ENCODE measurements at places on chromosomes 12 and 14.

- no peaks in the 10 kb centered on the region for H3K27me3 ChIP-seq
- no peak overlapping the region for H3K4me3 ChIP-seq
- peaks cover 1% of the 10 kb centered on the region for H3K36me3 ChIP-seq
- H3K4me1 ChIP-seq: 0 out of 2 replicates have a peak, but pooled peaks cover 4% of the 10 kb centered on the region
- DNase-seq: no peak
Measured at GRCh38 chr14:91501951-91502930, 7.9 kb downstream of the PPP4R3A start.

GRCh38 chr12:55974308-55974730 lies 441 bp downstream of the RAB5B start:
- no peak overlapping the region for H3K27ac ChIP-seq
- DNase-seq: peak; percentile 66
- H3K4me3 ChIP-seq: peak overlapping the region; percentile 92
- peaks cover 28% of the 10 kb centered on the region for H3K4me1 ChIP-seq
- H3K36me3 ChIP-seq: peaks cover 2% of the 10 kb centered on the region
- no peaks in the 10 kb centered on the region for H3K27me3 ChIP-seq

DNA sequence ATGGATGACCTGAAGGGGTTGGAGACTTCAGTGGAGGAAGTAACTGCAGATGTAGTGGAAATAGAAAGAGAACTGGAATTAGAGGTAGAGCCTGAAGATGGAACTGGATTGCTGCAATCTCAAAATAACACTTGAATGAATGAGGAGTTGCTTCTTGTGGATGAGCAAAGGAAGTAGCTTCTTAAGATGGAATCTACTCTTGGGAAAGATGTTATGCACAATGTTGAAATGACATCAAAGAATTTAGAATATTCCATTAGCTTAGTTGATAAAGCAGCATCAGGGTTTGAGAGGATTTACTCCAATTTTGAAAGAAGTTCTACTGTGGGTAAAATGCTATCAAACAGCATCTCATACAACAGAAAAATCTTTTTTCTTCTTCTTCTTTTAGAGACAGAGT lies 186.4 kb upstream of the PRKD1 start:
- no peak for DNase-seq
- no peaks in the 10 kb centered on the region for H3K36me3 ChIP-seq
- H3K4me3 ChIP-seq: no peak overlapping the region

DNA sequence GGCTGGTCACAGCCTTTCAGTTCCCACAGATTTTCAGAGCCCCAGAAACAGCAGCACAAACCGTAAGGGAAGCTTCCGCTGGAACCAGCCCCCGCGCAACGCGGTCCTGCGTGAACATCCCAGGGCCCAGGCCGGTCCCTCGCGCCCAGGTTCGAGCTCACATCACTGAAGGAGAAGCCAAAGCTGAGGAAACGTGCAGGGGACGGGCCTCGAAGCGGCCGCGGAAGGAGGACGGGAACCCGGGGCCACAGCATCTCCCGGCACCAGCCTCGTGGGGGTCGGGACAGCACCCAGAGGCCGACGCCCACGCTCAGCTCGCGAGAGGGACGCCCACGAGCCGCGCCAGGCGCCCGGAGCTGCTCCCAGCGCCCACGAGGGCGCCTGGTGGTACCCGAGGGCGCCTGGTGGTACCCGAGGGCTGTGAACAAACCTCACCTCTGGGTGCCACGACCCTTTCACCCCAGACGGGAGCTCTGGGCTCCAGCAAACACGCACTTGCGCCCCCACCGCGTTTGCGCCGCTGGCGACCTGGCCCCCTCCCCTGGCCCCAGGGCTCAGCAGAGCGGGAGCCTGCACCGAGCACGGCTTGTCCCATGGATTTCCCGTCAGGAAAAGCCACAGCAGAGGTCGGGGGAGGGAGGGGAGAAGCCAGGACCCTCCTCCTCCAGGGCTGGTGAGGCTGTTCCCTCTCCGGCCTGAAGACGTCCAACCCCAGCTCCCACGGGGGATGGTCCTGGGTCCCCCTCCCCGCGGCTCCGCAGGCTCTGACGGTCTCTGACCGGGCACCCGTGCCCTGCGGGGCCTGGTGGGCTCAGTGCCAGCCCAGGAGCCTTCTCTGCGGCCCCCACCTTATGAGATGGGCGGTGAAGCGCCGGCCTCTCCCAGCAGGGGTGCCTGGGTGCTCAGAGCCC lies 6.9 kb downstream of the LRCOL1 start:
- peaks cover 21% of the 10 kb centered on the region for H3K4me1 ChIP-seq
- H3K4me3 ChIP-seq: no peak overlapping the region
- H3K27ac ChIP-seq: no peak overlapping the region
- no peaks in the 10 kb centered on the region for H3K36me3 ChIP-seq
- no peaks in the 10 kb centered on the region for H3K27me3 ChIP-seq
- peak; percentile 34 for DNase-seq

All from Caco-2 (cell line).